K562 (cell line): ENCODE measurements at places on chromosomes 12 and 14.

GRCh38 chr14:35944847-35945246 lies 118.7 kb downstream of the BRMS1L start:
- DNase-seq: peak; percentile 5

- DNase-seq: no peak
Measured at GRCh38 chr14:95527387-95528002, 7.4 kb upstream of the GLRX5 start.

- no peak for DNase-seq
Measured at GRCh38 chr12:25089738-25090137, 105.2 kb downstream of the DNAI7 start.

- DNase-seq: no peak
Measured at GRCh38 chr12:29662734-29663323, 120.9 kb downstream of the TMTC1 start.

- DNase-seq: no peak
Measured at GRCh38 chr14:91244501-91244901, at the start of gene GPR68. TSS of gene GPR68 (minus strand) at chr14:91244704. CDS start at chr14:91235050, 9,654 bp downstream.

GRCh38 chr14:69473946-69474345 lies 10.6 kb upstream of the PLEKHD1 start:
- DNase-seq: no peak

DNA sequence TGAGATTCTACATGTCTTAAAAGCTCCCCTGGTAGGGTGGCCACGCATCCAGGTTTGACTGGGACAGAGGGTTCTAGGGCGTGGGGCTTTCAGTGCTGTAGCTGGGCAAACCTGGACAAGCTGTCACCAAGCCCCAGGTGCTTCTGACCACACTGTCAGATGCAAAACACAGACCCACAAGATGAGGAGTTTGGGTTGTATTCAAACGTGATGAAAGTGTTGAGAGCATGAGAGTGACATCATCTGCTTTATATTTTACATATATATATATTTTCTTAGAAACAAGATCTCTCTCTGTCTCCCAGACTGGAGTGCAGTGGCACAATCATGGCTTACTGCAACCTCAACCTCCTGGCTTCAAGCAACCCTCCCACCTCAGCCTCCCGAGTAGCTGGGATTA lies 210.1 kb downstream of the DPF3 start:
- DNase-seq: no peak

DNA sequence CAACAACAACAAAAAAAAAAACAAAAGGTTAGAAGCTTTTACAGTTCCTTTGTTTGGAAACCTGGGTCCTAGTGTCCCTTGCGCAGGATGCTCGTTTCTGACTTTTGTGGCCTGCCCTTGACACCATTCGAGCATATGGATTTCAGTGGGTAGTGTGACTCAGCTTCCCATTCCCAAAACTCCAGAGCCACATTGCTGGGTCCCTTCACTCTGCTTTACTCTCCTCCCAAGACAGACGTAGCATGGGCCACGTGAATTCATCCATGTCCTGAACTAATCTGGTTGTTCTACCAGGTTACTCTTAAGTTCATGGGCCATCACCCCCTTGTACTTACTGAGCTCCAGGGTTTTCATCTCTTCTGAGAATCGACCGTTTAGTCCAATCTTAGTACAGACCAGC lies 68.0 kb upstream of the MAX start:
- DNase-seq: no peak

GRCh38 chr14:28254768-28255167 lies 511.8 kb upstream of the FOXG1 start:
- DNase-seq: no peak

DNA sequence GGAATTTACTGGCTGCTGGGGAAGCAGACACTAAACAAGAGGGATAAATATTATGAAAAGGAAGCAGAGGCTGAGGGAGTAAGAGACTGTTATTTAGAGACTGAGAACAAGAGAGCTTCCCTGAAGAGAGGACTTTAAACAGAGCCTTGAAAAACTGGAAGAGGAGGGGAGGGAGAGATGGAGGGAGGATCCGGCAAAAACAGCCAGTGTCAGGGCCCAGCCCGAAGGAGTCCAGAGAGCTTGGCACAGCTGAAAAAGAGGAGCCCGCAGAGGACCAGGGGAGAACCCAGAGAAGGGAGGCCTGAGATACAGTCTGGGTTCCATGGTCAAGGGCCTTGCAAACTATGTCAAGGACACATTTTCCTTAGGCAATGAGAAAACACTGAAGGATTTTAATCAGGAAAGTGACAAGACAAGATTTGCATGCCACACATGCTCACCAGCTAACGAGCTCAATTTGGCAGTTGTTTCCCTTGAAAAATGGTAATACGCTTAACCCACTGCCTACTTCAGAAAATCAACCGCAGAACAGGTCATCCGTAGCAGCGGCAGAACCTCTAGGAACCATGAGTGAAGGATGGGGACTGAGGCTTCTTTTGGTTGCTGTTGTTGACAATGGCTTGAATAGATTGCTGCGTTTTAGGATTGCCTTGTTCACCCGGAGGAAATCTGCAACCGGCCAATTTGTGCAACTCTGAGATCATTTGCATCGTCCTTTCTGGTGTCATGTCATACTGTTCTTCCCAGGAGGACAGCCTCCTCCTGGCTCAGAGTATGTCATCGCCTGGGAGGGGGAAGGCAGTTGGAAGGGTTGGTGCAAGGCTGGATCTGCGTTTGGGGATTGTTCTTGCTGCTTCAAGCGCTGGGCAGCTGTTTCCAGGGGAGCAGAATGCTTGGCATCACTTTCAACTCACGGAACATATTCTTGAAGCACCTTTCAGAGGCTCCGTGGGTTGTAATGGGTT lies 108.2 kb downstream of the PRMT8 start:
- no peak for DNase-seq

GRCh38 chr14:70317969-70318634 lies 41.4 kb downstream of the COX16 start:
- DNase-seq: peak; percentile 14

DNA sequence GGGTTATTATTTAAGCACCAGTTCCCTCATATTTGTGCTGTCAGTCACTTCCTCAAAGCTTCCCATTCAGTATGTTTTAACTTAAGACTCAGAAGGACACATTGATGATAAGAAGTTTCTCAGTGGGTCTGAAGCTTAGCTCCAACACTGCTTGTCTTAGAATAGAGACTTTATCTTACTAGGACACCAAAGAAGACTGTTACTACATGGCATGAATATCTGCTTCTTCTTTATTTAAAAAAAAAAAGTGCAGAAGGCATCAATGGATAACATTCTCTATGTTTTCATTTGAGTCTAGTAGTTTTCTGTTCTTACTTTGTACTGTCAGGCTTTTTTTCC lies 404.2 kb downstream of the DAD1 start:
- no peak for DNase-seq

GRCh38 chr12:88011755-88012154 lies 17.4 kb downstream of the C12orf50 start:
- DNase-seq: no peak

GRCh38 chr12:108519558-108519957 lies 4.5 kb downstream of the FICD start:
- DNase-seq: peak; percentile 52

DNA sequence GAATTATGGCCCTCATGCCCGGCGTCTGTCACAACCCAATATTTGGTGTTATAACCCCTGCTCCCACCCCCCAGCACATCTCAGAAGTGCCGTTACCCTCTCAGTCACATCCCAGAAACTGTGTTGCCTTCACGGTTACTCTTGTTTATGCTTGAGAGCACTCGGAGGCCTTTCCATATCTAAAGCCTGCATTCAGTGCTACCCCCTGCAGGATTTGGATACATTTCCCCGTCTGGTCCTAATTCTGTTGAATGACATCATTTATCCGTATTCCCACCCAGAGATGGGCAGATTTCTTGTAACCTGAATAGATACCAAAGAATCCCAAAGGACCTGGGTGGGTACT lies 19.1 kb upstream of the FOS start:
- peak; percentile 56 for DNase-seq

DNA sequence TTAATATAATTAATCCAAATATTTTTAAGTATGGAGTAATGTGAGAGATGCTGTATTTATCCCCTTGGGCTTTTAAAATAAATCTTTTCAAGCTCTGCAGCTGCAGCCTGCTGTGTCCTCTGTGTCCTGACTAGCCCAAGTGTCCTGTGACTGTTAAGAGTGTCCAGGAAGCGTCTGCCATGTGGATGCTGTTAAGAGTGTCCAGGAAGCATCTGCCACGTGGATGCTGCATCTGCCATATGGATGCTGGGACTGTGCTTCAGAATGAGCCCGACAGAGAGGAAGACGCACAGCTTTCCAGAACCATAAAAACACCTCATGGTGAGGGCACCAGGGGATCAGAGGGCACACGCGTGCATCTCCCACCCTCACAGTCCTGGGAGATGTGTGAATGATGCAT lies 307.2 kb downstream of the ADGRD1 start:
- DNase-seq: no peak

GRCh38 chr12:87094356-87094755 lies 838.2 kb upstream of the MGAT4C start:
- no peak for DNase-seq

GRCh38 chr14:31943861-31944255 lies 133.2 kb upstream of the ARHGAP5 start:
- DNase-seq: no peak

GRCh38 chr14:33275879-33276278 lies 337.2 kb downstream of the NPAS3 start:
- no peak for DNase-seq

DNA sequence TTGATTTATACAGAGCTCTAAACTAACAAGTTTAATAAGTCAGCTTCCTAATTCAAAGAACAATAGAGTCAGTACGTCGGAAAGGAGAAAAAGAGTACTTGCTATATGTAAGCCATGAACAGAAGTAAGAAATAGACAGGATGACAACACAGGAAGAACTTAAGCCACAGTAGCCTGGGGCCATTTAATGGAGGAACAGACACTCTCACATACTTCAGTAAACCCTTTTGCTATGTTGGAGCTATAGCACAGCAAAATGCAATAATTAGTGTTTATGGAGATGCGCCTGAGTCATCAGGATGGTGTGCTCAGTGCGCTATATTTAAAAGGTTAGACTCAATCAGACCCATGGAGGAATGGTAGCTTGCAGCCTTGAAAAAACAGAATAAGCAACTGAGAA lies 61.0 kb downstream of the SRGAP1 start:
- DNase-seq: no peak

- DNase-seq: no peak
Measured at GRCh38 chr12:75177997-75178396, 31.6 kb downstream of the KCNC2 start.

GRCh38 chr12:66495709-66496108 lies 183.2 kb downstream of the GRIP1 start:
- no peak for DNase-seq

GRCh38 chr14:33674927-33675326 lies 275.9 kb downstream of the EGLN3 start:
- no peak for DNase-seq

GRCh38 chr12:67919406-67919805 lies 69.8 kb upstream of the IFNG-AS1 start:
- no peak for DNase-seq

DNA sequence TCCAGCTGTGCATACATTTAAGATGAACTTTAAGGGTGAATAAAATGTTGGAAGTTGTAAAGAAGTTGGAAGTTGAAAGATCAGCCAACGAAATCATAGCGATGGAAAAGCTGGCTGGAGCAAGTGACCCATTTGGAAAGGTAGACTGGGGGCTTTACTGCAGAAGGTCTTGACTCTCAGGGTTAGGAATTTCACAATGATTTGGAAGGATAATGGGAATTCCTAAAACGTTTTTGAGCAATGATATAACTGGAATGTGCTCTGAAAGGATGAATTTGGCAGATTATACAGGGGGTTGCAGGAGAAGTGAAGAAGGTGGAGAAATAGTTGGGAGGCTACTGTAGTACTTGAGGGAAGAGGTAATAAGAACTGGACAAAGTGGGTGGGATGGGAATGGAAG lies 27.4 kb downstream of the EMP1 start:
- no peak for DNase-seq

DNA sequence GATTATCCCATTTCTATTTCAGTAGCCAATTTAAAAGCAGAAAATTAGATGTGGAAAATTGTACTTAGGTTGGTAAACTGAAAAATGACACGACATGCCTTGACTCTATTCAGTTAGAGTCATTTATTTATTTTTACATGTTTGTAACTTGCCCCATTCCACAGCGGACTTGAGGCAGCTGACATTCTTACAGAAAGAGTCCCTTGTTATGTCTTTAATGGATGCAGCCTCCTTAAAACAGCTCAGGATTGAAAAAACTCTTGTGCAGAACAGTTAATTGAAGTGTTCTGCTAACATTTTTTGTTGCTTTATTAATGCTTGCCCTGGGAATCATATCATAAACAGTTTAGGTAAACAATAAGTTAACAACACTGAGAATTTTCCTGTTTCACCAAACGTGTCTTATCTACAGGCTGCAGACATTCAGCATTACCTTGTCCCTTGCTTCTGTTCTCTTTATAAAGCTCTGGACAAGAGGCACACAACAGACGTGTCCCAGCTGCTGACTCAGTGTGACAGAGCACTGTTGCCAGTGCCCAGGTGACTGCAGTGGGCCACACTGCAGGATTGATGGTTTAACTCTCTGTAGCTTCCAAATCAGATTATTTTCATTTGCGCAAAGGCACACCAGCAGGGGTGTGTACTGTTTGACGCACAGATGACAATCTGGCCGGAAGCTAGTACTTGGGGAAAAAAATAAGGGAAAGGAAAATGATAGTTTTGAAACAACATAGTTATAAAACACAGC lies 101.6 kb downstream of the PELI2 start:
- DNase-seq: peak; percentile 89

DNA sequence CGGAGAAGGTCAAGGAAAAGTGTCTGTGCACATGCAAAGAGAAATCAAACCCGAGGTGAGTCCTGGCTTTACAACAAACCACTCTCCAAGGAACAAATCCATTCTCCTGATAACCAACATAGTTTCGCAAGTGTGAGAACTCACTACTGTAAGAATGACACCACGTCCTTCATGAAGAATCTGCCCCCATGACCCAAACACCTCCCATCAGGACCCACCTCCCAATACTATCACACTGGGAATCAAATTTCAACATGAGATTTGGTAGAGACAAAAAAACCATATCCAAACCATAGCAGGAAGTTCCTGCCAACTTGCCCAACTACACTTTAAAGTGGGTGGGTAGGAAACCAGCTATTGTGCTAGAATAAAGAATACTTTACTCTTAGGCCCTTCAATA lies 2.4 kb upstream of the ERC1 start:
- DNase-seq: no peak

- DNase-seq: no peak
Measured at GRCh38 chr12:14681625-14682024, 14.8 kb downstream of the GUCY2C start.

DNA sequence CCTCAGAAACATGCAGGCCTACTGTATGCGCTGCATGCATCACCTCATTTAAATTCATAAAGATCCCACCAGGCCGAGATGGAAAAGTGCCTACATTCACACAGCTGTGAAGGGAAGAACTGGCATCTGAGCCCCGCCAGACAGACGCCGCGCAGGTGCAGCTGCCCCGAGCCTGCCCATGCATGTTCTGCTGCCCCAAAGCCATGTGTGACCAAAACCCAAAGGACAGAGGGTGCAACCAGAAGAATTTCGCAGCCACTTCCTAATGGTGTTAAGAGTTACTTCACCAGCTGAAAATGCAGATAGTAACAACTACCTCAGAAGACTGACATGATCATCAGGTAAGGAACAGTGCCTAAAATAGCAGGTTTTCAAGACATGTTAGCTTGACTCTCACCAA lies 13.5 kb upstream of the KRT8 start:
- no peak for DNase-seq
